ENCODE measurements at places on chromosomes 3 and 15. TPM values are rescaled to one million over a fixed set of nuclear protein-coding genes. Genes with fewer than 3 reads are reported as not detected.

The CCR4 gene
- total RNA-seq = not detected

The MAP6D1 gene
- total RNA-seq = 0.72 TPM

The CHRM5 gene
- not detected for total RNA-seq

The CHDH gene
- 1.2 TPM for total RNA-seq

The SLC9C1 gene
- not detected for total RNA-seq

The CEP152 gene
- 9.9 TPM for total RNA-seq

The EFCC1 gene
- not detected for total RNA-seq

The C2CD4B gene
- total RNA-seq = 0.32 TPM

The GUCA1C gene
- total RNA-seq = not detected

The ISLR2 gene
- not detected for total RNA-seq

The TERB2 gene
- total RNA-seq = not detected

The ITIH1 gene
- not detected for total RNA-seq

The CCDC33 gene
- total RNA-seq = not detected

The PIERCE2 gene
- 38.2 TPM for total RNA-seq

The SLITRK3 gene
- not detected for total RNA-seq

The BLM gene
- 10.6 TPM for total RNA-seq

The ZNF770 gene
- total RNA-seq = 45.4 TPM

The TRPM7 gene
- 40.2 TPM for total RNA-seq

The SLC7A14 gene
- total RNA-seq = not detected

The PLSCR2 gene
- not detected for total RNA-seq

The DGKG gene
- total RNA-seq = 14.5 TPM

The RBP2 gene
- not detected for total RNA-seq

The AHSG gene
- not detected for total RNA-seq

Measured in NCI-H460 (cell line).